ENCODE measurements at places on chromosomes 7 and 10. TPM values are rescaled to one million over a fixed set of nuclear protein-coding genes. Genes with fewer than 3 reads are reported as not detected.
A peak's percentile ranks its signal among the peaks of the same experiment; 100 is the strongest.

Gene HOXA10
- polyA plus RNA-seq = 0.20 TPM

DNA sequence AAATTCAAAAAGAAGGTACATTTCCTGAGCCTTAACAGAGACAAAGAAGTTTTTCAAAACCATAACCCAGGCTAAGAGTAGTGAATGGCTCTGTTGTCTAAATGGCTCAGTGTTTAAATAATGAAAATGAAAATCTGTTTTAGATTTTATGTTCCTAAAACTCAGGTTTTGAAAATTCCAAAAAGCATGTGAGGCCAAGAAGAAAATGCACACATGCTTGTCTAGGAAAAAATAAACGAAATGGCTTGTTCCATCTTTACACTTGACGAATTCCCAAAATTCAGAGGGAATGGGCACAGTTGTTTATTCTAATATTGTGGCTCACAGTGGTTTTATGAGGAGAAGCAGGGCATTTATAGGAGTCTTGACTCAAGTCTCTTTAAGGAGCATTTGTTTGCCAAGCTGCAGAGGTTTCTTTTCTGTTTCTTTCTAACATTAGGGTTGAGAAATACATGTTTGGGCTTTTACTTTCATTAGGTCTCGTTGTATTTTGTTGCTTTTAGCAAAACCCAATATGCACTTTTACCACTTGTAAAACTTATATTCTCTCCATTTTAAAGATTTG is 527.6 kb upstream of the ANKRD30A start:
- DNase-seq = no peak

DNA sequence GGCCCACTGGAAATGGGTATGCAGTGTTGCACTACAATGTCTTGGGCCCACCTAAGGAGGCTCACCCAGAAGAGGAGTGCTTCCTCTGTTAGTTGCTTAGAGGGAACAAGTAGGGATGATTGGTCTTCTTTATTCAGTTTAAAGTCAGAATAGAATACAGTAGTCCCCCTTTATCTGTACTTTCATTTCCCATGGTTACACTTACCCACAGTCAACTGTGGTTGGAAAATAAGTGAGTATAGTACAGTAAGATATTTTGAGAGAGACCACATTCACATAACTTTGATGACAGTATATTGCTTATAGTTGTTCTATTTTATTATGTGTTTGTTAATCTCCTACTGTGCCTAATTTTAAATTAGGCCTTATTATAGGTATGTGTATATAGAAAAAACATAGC is 151.4 kb downstream of the COL28A1 start:
- no peak for DNase-seq

Gene LHFPL3
- polyA plus RNA-seq = not detected

GRCh38 chr10:98469001-98469931 is 22.5 kb upstream of the HPS1 start:
- no peak for DNase-seq

DNA sequence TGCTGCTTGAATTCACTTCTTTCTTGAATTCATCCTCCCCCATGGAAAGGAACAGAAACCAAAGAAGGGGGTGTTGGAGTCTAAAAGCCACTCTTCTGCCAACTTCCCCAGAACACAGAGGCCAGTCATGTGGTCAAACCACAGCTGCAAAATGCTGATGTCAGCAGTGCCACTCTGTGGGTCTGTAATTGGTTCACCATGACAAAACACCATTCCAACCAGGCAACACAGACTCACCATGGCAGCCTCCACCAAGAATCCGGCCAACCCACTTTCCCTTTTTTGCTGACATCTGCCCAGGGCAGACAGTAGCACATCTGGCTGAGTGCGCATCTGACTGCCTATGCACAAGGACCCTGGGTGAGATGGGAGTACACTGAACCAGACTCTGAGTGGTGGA is 16.8 kb downstream of the OSBPL3 start:
- peak; percentile 42 for DNase-seq

- DNase-seq = no peak
Measured at GRCh38 chr7:5442757-5443305, 19.2 kb upstream of the TNRC18 start.

Gene OR9A2
- polyA plus RNA-seq = not detected

GRCh38 chr7:115306586-115306985 is 384.7 kb downstream of the MDFIC start:
- no peak for DNase-seq

Gene R3HCC1L
- polyA plus RNA-seq = 9.4 TPM

Gene ADCY1
- 19.7 TPM for polyA plus RNA-seq

All from muscle of back (tissue), 13 donors.